ENCODE measurements at places on chromosomes 13 and 19.
A peak's percentile ranks its signal among the peaks of the same experiment; 100 is the strongest.

DNA sequence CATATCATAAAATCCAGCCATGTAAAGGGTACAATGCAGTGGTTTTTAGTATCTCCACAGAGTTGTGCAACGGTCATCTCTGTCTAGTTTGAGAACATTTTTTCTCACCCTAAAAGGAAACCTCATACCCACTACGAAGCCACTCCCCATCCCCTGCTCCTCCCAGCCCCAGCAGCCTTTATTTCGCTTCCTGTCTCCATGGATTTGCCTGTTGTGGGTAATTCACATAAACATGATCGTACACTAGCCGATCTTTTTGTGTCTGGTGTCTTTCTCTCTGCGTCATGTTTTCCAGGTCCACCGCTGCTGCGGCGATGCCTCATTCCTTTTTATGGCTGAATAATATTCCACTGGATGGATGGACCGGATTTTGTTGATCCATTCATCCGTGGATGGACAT, 28.6 kb downstream of the BICRA start:
- no peak for DNase-seq

- no peak for DNase-seq
These were observed 926 bp downstream of the ZNF587 start for GRCh38 chr19:57850553-57851017.

DNA sequence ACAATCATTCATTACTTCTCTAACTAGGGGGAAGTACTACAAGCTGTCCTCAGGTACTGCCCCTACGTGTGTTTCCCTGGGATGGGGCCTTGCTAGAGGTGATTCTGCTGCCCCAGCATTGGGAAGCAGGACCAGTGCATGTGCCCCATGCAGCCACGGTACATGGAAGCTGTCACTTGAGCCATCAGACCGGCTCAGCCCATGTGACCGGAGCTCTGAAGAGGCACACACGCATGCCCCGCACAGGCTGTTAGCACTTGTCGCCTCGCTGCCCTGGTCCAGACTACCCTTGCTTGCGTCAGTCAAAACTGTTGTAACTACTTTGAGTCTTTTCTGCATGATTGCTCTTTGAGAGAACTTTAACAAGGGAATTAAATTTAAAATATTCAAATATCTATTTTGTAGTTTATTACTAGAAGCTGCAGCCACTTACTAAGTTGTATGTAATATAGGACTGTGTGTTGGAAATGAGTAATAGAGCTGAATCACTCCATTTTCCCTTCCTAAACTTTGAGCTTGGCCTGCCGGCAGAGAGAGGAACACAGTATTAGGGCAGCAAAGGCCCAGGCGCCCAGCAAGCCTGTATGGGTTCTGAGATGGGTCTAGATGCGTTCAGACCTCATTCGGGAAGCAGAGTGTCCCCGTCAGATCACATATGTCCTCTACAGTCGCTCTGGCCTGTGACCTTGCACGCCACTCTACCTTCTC, 42.2 kb downstream of the DHRS12 start:
- no peak for DNase-seq

DNA sequence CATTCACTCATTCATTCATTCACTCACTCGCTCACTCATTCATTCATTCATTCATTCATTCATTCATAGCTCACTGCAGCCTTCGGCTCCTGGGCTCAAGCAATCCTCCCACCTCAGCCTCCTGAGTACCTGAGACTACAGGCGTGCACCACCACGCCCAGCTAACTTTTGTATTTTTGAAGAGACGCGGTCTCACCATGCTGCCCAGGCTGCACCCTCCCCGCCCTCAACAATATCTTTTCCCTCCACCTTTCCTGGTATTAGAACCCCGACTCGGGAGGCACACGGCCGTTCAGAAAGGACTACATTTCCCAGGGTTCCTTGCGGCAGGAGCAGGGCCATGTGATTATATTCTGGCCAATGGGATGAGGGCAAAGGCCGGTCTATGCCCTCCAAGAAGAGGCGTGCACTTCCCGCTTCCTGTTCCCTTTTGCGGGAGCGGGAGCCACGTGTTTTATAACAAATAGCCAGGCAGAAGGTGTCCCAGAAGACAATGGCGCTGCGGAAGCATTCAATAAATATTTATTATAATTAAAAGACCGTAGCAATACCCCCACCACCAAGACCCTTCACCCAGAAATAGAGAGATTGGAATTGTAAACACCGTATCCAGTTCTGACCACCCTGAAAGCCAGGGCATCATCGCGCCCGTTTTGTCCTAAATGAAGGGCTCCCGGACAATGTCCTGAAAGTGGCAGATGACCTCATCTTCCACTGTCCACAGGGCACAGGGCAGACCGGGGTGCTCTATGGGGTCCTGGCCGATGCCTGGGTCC, 15.9 kb downstream of the TICAM1 start:
- peak; percentile 86 for DNase-seq

DNA sequence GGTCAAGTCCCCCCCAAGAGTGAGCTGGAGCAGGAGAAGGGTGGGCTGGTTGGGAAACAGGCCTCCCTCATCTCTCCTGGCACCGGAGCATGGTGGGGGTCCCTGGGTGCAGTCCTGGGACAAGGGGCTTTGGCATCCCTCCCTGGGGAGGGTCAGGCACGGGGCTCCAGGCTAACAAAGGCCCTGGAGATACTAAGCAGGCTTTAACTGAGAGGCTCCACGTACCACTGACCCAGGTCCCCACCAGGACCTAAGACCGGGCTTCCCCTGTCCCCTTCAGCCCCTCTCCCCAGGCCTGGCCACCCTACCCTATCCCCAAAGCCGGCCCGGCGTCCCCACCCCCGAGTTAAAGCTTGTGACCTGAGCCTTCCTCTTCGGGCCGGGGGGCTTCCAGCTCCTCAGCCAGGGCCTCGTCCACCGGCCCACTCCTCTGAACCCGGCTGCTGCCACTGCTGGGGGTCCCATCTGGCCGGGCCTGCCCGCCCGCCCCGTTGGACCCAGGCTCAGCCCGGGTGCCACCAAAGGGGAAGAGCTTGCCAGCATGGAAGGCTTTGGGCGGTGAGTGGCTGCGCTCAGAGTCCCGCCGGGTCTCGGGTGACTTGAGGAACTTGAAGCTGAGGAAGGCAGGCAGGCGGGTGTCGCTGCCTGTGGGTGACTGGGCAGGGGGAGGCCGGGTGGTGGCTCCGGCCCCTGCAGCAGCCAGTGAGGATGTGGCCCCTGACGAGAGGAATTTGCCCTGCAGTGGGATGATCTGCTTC, 10.1 kb downstream of the ANO8 start:
- DNase-seq: no peak

- no peak for DNase-seq
These were observed 1.6 kb upstream of the ZNF529 start for GRCh38 chr19:36574741-36575140.

GRCh38 chr13:78054157-78054556, 135.5 kb upstream of the EDNRB start:
- no peak for DNase-seq

- no peak for DNase-seq
These were observed 132.1 kb downstream of the RGCC start for GRCh38 chr13:41589434-41589833.

DNA sequence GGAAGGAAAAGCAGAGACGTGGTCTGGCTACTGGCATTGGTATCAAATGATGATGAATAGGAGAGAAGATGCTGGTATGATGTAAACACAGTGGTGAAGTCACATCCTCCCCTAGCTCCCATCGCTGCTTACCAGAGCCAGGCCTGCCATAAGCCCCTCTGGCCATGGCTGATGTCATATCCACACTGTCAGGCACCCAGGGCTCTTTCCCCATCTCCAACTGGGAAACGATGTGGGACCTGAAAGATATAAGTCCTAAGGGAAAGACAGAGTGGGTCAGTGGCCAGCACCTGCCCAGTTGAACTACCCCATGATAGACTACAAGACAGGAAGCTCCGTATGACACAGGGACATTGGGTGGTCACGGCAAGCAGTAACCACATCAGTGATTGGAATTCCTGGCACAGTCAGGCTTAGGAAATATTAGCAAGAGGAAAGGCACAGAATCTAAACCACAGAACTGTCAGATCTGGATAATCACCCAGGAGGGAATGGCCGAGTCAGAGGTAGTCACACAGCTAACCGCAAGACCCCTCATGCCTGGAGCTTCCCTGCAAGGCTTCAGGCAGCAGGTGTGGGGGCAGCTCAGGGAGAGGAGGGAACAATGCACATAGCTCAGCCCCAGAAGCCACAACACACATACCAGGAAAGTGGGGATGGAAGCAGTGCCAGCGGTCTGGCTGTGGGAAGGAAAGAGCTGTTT, 3.8 kb downstream of the ZNF792 start:
- DNase-seq: no peak

All from CMK (cell line).